ENCODE measurements at places on chromosomes 2 and 18. TPM values are rescaled to one million over a fixed set of nuclear protein-coding genes. Genes with fewer than 3 reads are reported as not detected.

EPB41L3 gene
- 56.6 TPM for total RNA-seq

AQP12B gene
- not detected for total RNA-seq

MPPE1 gene
- 39.9 TPM for total RNA-seq

NT5DC4 gene
- not detected for total RNA-seq

FAM237A gene
- not detected for total RNA-seq

VAMP8 gene
- total RNA-seq: 2.8 TPM

ASIC4 gene
- 0.15 TPM for total RNA-seq

SLC4A5 gene
- under 0.01 TPM for total RNA-seq

IL1RN gene
- 0.17 TPM for total RNA-seq

ATP8B1 gene
- total RNA-seq: 83.7 TPM

LIMS1 gene
- total RNA-seq: 145 TPM

POMC gene
- 3.8 TPM for total RNA-seq

SERPINB11 gene
- total RNA-seq: not detected

ARHGEF33 gene
- 0.29 TPM for total RNA-seq

TPO gene
- total RNA-seq: not detected

LOXHD1 gene
- total RNA-seq: not detected

FBXO36 gene
- total RNA-seq: 2.5 TPM

LRRC30 gene
- not detected for total RNA-seq

HJURP gene
- 1.5 TPM for total RNA-seq

LINC00305 gene
- not detected for total RNA-seq

All from smooth muscle cell of trachea (primary cell).